ENCODE measurements at places on chromosomes 1 and 21.

GRCh38 chr1:246460406-246460805, 46.7 kb downstream of the SMYD3 start:
- DNase-seq = no peak

GRCh38 chr1:182658055-182658454, 26.3 kb downstream of the RGS8 start:
- no peak for DNase-seq

- no peak for DNase-seq
Observed at GRCh38 chr1:202216691-202217090, 23.1 kb downstream of the LGR6 start.

GRCh38 chr1:181737056-181737455, 253.7 kb downstream of the CACNA1E start:
- DNase-seq = no peak

DNA sequence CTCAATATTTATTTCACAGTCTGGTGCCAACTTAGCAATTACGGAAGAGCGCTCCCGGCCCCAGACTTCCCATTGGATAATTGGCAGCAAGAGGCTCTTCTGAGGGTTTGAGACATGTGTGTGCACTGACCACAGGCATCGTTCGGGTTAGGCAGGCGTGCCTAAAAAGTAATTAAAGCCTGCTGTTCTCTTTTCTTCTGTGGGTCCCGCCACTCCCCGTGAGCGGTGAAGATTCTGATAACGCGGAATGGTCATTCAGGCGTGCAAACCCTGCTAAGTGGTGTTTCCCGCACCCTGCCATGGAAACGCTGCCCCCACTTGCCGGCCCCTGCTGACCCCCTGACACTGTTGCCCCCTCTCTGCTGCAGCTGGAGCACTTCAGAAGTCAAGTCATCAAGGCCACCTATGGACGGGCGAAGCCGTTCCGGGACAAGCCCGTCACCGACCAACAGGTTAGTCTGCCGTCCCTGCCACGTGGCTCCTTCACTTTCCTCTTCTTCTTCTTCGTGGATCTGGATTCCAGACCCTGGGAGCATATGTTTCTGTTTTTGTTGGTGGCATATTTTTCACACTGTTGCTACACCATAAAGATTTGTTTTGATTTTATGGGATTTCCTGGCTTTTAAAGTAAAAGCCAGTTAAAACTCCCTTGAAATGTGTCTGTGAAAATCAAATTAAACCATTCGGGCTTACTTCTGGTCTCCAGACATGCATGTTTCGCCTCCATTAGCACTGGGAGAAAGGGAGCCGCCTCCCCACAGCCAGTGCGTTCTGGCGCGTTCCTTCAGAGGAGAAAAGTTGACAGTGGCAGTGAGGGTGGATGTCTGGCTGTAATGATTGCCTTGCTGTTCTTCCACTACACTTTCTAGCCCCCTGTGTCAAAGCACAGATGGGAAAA, 79.9 kb downstream of the FHAD1 start:
- no peak for DNase-seq

- DNase-seq = no peak
Observed at GRCh38 chr1:101363891-101364318, 127.1 kb downstream of the S1PR1 start.

DNA sequence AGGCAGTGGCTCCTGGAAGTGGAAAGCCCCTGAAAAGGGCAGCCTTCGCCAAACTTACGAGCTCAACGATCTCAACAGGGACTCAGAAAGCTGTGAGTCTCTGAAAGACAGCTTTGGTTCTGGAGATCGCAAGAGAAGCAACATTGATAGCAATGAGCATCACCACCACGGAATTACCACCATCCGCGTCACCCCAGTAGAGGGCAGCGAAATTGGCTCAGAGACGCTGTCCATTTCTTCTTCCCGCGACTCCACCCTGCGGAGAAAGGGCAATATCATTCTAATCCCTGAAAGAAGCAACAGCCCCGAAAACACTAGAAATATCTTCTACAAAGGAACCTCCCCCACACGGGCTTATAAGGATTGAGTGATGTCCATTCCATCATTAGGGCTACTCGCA, 42.4 kb downstream of the PLPPR4 start:
- DNase-seq = no peak

DNA sequence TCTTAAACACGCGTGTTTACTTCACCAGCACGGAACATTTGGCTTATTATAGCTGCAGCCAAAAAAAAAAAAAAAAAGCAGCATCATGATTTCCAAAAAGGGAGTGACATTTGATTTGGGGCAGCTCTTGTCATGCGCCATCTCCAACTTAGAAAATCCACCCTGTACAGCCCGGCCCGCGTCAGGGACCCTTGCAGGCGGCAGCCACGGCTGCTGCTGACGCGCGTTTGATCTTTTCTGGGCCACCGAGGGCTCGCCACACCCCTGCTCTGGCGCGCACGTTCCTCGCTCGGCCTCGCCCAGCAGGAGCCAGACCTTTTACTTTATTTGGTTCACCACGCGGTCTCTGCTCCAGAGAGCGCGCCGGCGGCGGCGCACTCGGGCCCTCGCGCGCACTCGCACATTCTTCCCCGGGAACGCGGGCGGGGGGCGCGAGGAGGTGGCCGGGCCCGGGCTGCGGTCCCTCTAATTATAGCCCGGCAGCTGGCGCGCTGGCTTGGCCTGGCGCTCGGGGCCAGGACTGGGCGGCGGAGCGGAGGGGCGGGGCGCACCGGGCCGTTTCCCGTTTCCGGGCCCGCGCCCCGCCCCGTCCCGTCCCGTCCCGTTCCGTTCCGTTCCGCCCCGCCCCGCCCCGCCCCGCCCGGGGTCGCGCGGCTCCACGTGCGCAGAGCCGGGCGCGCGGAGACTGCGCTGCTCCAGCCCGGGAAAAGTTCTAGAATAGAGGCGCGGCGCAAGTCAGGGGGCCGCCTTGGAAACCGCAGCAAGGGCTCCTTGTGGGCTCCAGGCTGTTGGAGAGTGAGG, 10.2 kb downstream of the IRF2BP2 start:
- DNase-seq = peak; percentile 66

Measured in kidney capillary endothelial cell (primary cell).